ENCODE measurements at places on chromosomes 5 and 9. TPM values are rescaled to one million over a fixed set of nuclear protein-coding genes. Genes with fewer than 3 reads are reported as not detected.

GRCh38 chr5:165055476-165055875 lies 1550.1 kb downstream of the MAT2B start:
- no peak for DNase-seq

DIPK1B gene
- polyA plus RNA-seq = 27.6 TPM

ICE1 gene
- polyA plus RNA-seq = 41.5 TPM

- no peak for DNase-seq
Observed at GRCh38 chr9:101326501-101326900, 58.3 kb downstream of the BAAT start.

GRCh38 chr9:78040726-78041125 lies 9.1 kb upstream of the GNAQ start:
- DNase-seq = no peak

GRCh38 chr5:96628406-96628805 lies 33.8 kb upstream of the CAST start:
- no peak for DNase-seq

NMRK1 gene
- 18.8 TPM for polyA plus RNA-seq

NMUR2 gene
- 0.15 TPM for polyA plus RNA-seq

DNA sequence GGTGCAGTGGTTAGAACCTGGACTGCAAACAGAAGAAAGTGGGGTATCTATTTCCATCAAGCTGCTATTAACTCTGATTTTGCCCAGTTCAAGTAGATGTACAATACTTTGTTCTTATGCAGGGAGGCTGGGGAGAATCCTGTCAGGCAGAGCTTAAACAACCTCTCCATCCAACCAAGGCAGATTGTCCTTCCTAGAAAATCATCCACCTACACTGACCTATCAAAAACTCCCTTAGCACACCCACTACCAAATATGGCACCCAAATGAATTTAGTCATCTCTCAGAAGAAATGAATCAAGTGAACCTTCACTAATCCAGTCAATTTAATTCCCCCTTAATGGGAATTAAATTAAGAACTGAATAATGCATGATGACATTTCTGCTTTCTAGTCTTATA lies 18.4 kb upstream of the HEMGN start:
- DNase-seq = no peak

Measured in left kidney (tissue), 8 donors.